HEK293T (cell line): ENCODE measurements at places on chromosomes 1 and 21.

- no peak for DNase-seq
These were observed 95.4 kb upstream of the USP24 start for GRCh38 chr1:55310505-55310971.

DNA sequence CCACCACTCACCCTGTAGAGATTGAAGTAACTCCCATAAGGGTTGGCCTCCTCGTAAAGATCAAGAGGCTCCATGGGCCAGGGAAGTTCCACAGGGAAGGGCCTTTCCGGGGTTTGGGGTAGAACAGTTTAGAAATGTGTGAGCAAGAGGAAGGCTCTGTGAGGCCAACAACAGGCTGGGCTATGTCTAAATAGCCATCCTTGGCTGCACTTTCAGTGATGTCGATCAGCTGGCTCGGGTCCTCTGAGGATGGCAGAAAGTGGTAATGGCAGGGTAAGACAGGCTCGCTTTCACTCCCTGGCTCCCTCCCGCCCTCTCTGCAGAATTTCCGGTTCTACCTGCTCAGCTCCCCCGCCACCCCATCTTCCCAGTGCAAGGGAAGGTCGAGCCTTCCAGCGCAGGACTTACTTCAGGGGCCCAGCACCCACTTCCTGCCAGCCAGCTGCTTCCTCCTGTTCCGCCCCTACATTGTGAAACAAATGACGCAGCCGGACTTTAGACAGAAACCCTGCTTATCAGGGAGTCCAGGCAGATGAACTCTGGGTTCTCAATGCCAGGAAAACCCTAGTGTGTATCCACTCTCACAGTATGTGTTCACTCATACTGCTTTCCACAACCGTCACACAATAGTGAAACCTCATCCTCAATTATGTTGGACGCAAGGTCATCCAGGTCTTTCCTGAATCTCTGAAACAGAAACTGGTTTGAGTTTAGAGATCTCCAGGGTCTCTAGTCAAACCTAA, 7.3 kb downstream of the F11R start:
- no peak for DNase-seq

DNA sequence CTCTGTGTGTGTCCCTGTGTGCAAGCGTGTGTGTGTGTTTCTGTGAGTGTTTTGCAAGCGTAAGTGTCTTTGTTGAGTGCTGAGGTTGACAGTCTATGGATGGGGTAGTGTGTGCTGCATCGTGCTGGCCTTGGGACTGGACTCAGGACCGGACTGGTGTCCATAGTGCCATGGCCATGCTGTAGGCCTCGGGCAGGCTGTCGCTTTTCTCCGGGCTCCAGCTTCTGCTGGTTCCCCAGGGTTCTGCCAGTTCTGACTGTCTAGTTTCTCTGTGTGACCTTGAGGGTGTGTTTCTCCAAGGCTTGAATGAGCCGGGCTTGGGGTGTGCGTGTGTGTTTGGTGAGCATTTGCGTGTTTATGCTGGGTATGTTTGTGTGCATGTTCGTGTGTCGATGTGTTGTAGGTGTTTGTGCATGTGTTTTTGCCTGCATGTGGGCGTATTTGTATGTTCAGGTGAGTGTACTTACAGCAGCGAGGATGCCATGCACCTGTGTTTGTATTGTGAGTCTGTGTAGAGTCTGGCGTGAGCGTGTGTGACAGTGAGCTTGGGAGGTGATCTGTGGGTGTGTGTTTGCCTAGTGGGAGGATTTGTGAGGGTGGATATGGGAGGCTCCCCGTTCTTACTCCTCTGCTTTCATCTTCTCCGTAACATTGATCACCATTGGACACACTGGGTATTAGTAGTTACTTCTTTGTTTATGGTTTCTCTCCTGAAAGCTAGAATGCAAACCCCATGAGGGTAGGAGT, 51.7 kb upstream of the POU3F1 start:
- DNase-seq: no peak

DNA sequence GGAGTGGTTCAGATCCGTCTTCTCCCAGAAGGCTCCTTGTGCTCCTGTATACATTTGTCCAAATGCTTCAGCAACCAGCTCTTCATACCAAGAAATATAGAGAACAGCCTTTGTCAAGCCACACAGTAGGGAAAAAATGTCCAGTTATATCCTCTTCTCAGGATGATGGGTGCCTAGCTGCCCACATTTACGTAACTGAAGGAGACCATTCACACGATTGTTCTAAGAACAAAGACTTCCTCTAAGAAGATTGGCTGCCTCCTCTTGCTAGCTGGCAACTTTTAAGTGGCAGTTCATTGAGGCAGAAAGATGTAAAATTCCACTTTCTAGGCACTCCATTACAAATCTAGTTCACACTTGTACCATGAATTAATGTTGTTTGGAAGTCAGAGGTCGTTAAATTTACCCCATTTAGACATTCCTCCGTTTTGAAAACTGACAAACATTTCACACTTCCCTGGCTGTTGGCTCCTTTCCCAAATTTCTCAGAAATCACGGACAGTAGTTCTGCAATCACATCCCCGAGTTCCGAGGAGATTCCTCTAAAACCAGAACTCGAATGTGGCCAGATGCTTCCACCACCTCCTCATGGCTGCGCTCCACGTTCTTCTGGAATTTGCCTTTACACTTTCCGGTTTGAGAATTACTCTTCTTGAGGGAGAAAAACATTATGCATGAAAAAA, 45.6 kb upstream of the CSF1 start:
- DNase-seq: no peak

DNA sequence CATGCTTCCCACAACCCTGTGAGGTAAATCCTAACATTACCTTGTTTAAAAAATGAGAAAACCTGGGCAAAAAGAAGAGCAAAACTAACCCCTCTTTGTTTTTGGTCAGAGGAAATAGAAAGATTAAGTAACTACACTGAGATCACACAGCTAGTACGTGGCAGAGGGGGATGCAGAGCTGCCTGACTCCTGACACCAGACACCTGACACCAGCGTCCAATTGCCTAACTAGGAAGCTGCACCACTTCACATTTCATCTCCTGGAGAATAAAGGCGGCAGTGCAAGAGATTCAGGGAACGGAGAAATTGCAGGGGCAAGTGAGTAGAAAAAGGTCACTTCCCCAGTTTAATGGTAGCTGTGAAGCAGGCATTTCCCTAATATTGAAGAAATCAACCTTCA, 229.3 kb upstream of the PTBP2 start:
- peak; percentile 26 for DNase-seq

GRCh38 chr1:224785040-224785328, 144.5 kb upstream of the DNAH14 start:
- DNase-seq: no peak

DNA sequence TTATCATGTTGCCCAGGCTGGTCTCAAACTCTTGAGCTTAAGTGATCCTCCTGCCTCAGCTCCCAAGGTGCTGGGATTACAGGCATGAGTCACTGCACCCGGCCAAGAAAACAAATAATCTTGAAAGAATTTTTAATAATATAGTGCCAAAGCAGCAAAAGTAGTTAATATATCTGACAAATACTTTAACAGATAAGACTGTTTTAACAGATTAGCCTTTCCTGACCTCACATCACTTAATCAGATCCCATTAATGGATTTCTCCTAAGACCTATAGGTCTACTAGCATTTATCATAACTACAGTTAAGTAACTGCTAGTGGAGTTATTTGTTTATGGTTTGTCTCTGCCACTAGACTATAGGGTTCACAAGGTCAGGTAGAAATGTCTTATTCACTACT, 61.1 kb upstream of the HP1BP3 start:
- no peak for DNase-seq

DNA sequence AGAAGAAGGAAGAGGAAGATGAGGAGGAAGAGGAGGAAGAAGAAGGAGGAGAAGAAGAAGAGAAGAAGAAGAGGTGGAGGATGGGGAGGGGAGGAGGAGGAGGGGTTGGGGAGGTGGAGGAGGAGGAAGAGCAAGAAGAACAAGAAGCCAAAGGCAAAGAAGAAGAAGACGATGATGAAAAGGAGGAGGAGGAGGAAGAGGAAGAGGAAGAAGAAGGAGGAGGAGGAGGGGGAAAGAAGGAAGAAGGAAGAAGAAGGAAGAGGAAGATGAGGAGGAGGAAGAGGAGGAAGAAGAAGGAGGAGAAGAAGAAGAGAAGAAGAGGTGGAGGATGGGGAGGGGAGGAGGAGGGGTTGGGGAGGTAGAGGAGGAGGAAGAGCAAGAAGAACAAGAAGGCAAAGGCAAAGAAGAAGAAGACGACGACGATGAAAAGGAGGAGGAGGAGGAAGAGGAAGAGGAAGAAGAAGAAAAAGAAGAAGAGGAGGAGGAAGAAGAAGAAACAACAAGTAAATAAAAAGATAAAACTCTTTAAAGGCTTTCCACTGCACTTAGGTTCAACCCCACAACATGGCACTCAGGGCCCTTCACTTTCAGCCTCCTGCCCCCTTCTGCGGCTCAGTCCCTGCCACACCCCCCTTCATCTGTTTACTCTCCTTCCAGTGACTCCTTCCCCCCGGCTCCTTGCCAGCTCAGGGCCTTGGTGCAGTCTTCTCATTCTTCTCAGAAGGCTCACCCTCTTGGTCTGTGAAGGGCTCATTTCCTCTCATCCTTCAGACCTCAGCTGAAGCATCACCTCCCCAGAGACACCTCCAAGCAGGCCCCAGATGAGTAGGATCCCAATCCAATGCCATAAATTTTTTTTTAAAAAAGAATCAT, 114.0 kb downstream of the KCNN3 start:
- no peak for DNase-seq

DNA sequence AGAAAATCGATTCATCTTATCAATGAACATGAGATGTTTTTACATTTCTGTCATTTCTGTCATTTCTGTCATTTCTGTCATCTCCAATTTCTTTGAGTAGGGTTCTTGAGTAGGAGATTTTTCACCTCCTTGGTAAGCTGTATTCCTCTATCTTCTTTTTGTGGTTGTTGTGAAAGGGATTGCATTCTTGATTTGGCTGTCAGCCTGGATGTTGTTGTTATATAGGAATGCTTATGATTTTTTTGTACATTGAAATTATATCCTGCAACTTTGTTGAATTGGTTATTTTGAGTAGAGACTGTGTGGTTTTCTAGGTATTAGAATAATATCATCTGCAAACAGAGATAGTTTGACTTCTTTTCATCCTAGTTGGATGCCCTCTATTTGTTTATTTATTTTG, 1233.7 kb downstream of the PLA2G4A start:
- no peak for DNase-seq

GRCh38 chr1:2786329-2787162, 14.9 kb downstream of the TTC34 start:
- DNase-seq: peak; percentile 67

DNA sequence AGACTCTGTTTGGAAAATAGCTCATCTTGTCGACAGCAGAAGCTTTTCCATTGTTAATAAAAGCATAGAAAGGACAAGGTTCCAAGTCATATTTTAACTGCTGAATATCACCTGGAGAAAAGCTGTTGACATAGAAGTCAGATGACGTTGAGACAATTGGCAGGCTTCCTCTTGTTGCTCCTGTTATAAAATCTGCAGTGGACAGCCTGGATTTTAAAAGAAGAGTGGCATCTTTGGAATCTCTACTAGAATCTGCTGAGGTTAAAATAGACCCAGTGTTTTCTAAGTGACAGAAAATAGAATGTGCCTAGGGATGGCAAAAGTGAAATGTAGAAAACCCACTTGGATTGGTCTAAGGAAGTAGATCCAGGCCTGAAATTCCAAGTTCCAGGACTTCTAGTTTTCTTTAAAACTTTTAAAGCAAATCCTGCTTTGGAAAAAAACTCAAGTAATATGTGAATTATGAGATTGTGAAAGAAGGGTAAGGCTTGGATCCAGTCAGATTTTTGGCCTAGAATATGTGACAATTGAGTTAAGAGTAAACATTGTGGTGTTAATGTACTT, 53.6 kb upstream of the NEXN start:
- DNase-seq: no peak

- no peak for DNase-seq
These were observed 24.8 kb upstream of the ATP2B4 start for GRCh38 chr1:203601716-203602309.

- DNase-seq: no peak
These were observed 3.1 kb downstream of the C1orf162 start for GRCh38 chr1:111476761-111477309.

GRCh38 chr1:40064797-40065499, 24.4 kb downstream of the CAP1 start:
- DNase-seq: no peak

DNA sequence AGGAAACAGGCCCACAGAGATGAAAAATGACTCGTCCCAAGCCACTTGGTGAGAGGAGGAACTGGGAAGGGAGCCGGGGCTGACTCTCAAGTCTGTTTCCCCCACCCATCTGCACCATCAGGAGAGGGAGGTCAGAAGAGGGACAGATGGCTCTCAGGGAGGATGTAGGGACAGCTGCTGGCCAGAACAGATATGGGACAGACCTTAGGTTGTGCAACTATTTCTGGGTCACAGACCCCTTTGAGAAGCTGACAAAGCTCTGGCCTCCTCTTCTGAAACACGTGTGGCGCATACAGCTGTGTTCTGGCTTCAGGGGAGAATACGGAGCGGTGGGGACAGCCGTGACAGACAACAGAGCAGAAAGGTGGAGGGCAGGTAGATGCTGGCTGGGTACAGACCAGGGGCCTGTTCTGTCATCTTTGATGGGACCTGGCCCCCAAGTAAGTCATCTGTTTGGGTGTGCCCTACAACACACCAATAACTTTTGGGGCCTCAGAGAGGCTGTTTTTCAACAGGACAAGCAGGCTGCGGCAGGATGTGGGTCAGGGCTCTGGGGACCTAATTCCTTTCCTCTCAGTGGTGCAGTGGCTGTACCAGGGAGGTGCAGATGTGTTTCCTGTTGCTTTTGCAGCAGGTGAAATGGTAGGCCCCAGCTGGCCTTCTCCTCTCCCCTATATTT, 7.3 kb downstream of the SH3BGRL3 start:
- DNase-seq: no peak

DNA sequence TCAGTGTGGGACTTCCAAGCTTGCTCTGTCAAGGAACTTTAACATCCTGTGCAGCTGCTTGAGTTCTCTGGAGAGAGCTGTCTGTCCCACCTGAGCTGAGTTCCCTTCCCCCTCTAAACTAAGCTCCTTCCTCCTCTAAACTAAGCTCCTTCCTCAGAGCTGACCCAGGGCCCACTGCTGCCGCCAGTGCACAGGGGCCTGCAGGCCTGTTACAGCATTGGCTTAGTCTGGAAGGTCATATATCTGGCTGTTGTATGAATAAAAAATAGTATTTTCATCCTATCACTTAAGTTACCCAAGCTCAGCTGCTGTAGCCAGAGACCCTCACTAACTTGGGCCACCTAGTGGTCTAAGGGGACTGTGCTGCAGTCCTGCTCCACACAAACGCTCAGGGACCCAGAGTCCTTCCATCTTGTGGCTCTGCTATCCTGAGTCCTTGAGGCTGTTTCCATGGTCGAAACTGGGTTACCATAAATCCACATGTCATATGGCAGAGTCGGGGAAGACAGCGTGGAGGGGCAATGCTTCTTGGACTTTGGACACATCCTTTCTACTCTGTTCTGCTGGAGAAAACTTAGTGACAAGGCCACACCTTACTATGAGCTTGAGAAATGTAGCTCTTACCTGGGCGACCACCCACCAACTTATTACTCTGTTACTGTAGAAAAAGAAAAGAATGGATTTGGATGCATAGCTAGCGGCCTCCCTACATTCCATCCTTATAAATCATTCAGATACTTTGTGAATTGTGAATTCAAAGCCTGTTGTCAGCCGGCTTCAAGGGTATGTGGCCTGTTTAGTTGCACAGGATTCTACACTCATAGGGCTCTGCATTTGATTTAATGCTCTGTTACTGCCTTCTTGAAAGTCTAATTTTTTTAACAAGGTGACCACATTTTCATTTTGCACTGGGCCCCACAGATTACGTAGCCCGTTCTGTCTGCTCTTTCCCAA, 71.4 kb upstream of the GCLM start:
- DNase-seq: peak; percentile 65
